Heart right ventricle (tissue), 16 donors: ENCODE measurements at places on chromosomes 12 and 14. TPM values are rescaled to one million over a fixed set of nuclear protein-coding genes. Genes with fewer than 3 reads are reported as not detected.
A peak's percentile ranks its signal among the peaks of the same experiment; 100 is the strongest.

PLEKHD1 gene
- polyA plus RNA-seq = 0.01 TPM

ZNF891 gene
- 1.0 TPM for polyA plus RNA-seq

- DNase-seq = no peak
Measured at GRCh38 chr14:100279563-100279962, 26.7 kb downstream of the SLC25A29 start.

DNA sequence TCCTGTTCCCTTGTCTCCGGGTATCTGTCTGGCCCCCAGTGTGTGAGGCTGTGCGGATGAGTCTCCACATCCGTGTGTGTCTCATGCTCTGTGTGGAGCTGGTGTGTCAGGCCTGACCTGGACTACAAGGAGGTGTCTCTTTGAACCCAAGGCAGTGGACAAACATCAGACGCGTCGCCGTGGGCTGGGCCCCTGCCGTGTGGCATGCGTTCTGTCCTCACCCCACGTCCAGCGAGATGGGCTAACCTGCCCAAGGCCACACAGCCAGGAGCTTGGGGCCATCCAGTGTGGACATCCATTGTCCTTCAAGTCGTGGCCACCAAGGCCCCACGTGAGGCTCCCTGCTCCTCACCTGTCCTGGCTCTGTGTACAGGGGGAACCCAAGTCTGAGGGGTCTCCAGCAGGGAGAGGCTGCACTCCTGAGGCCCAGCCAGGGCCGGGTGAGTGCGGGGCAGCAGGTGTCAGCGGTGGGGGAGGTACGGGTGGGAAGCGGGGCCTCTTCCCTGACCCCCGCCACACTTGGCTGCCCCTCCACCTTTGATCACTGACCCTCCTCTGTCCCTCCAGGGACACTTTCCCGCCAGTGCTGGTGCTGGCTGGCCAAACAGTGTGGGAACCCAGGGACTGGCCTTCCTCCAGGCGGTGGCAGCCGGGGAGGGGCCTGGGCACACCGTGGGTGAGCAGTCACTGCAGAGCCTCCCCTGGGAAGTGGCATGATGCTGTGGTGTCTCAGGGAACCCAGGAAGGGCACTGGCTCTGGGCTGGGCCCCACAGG lies 48.5 kb downstream of the CYP46A1 start:
- DNase-seq = no peak

GRCh38 chr14:94345344-94346064 lies 22.4 kb upstream of the SERPINA6 start:
- no peak for DNase-seq

GRCh38 chr14:103292426-103293374 lies 41.3 kb upstream of the EIF5 start:
- DNase-seq = peak; percentile 80

GRCh38 chr14:63737582-63738006 lies 9.7 kb upstream of the SGPP1 start:
- no peak for DNase-seq

- DNase-seq = no peak
Measured at GRCh38 chr12:74579446-74579845, 41.8 kb downstream of the ATXN7L3B start.
